ENCODE measurements at places on chromosomes 4 and X.

- DNase-seq, result no peak
These were observed 73.4 kb downstream of the RELL1 start for GRCh38 chr4:37612811-37613210.

- no peak for DNase-seq
These were observed 335.0 kb upstream of the GALNTL6 start for GRCh38 chr4:171478181-171478580.

GRCh38 chr4:186015212-186015817, 53.6 kb upstream of the TLR3 start:
- no peak for DNase-seq

- DNase-seq, result no peak
These were observed 118.4 kb downstream of the FAM53A start for GRCh38 chr4:1565598-1566295.

- DNase-seq, result no peak
These were observed 12.0 kb upstream of the NAT8L start for GRCh38 chr4:2047031-2047660.

All from astrocyte of the hippocampus (primary cell).